ENCODE measurements at places on chromosomes 11 and 22. TPM values are rescaled to one million over a fixed set of nuclear protein-coding genes. Genes with fewer than 3 reads are reported as not detected.

Gene KCNJ1
- 0.03 TPM for total RNA-seq

- DNase-seq, result no peak
These were observed 486 bp downstream of the PCNX3 start for GRCh38 chr11:65615950-65616574.

DNA sequence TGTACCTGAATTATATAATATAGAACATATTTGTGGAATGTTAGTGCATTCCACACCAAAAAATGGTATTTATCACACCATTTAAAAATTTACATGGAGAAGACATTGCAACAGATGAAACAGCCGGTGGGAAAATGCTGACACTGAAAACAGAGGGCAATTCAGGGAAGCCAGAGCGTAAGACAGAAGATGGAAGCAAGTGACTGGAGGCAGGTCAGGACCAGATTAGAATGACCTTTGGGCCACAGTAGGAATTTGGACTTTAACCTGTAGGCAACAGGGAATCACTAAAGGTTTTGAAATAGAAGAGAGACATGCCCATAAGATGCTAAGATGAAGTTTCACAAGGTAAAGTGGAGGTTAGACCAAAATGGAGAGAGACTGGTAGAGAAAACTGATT is 60.5 kb downstream of the METTL15 start:
- DNase-seq, result no peak

GRCh38 chr11:131290185-131290584 is 80.2 kb upstream of the NTM start:
- DNase-seq, result no peak

DNA sequence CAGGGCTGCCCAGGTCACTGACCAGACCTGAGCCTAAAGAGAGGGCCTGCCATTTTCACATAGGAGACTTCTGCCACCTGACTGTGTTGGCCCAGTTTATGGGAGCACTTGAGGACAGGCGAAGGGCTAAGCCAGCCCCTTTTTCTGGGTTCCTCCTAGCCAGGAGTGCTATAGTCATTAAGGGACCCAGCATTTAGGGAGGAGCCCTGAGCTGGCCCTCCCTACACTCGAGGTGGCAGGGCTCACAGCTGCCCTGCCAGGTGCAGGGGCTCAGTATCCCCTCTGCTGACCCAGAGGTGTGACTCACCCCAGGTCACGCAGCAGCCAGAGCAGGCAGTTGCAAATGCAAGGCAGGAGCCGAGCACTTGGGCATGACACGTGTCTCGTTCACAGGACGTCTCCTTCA is 86.3 kb upstream of the CRYBB3 start:
- peak; percentile 43 for DNase-seq

DNA sequence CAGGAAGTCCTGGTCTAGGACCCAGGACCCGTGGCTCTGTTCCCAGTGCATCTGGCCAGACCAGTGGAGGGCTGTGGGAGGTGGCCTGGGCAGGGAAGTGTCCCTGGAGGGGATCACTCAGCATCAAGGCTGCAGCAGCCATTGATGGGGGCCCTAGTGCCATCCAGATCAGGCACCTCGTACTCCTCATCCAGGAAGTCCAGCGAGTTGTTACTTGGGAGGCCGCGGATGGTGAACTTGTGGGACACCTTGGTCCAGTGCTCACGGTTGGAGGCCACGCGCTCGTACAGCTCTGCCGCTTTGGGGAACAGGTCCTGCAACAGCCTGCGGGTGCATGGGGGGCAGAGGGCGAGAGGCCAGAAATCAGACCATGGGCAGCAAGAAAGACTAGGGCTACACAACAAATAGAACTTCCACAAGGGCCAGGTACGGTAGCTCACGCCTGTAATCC is 96.9 kb downstream of the PDE2A start:
- DNase-seq, result no peak

- DNase-seq, result no peak
These were observed 66.3 kb downstream of the ZC3H12C start for GRCh38 chr11:110159476-110159875.
